Stimulated activated CD4-positive, alpha-beta T cell treated with anti-CD3 and anti-CD28 coated beads, TNF-alpha, amount 100 ng/mL, for 1 hour (primary cell): ENCODE measurements at places on chromosomes 11 and 22.

- DNase-seq, result no peak
Measured at GRCh38 chr11:32529994-32530588, 53.5 kb upstream of the EIF3M start.

DNA sequence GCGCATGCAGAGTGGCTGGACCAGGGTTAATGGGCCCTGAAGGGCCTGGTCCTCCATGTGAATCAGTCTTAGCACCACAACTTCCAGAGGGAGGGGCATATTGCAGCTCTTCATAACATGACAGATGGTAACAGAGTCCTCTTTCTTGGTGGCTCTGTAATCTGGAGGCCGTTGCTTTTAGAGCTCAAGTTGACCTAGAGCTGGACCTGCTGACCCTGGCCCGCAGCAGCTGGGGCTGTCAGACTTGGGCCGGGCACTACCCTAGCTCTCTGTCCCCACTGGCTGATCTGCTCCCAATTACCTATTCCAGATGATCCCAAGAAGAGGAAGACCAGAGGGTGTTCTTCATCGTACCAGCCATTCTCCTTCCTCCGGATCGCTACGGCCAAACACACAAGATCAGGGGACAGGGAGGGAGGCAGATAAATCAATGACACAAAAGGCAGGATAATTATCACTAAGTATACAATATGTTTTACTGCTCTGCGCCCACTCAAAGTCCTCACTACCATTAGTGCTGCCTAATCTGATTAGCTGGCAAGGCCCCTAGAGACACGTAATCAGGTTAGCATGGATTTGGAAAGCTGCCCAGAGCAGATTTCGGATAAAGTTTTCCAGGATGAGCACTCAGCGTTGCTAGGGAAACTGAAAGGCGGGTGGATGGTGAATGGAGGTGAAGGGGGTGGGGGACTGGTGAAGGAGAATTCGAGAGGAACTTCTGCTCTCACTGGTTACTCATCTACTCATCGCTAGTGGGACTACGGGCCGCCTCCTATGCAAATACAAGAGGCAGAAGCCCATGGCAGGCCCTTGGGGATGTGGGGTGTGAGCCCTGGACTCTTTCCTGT lies 64.5 kb upstream of the PHOX2A start:
- no peak for DNase-seq

DNA sequence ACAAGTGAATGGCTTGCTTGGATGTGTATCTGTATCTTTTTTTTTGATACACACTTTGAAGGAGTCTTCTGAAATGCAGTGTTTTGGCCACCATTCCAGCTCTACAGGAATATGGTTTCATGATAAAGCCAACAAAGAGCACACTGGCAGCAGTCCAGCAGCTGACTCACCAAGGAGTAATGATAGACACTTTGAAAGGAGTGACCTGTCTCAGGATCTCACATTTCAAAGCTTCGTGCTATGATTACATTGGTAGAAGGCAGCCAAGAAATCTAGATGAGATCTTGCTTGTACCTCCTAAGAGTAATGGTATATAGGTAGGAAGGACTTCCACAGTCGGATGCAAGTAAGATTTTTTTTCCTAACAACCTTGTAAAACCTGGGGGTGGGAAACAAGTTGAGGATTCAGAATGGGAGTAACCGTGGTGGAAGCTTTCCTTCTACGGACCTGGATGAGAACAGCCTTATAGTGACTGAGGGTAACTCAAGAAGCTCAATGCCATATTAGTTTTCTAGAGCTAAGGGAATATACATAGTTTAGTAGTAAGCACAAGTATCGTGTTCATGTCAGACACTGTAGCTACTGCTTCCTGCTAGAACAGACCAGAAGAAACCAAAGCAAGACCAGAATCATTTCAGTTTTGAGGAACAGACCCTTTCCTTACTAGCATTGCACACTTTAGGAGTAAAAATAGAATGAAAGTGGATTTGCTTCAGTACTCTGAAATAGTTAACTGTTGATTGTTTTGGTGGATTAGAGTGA lies 25.0 kb downstream of the MTMR3 start:
- no peak for DNase-seq

DNA sequence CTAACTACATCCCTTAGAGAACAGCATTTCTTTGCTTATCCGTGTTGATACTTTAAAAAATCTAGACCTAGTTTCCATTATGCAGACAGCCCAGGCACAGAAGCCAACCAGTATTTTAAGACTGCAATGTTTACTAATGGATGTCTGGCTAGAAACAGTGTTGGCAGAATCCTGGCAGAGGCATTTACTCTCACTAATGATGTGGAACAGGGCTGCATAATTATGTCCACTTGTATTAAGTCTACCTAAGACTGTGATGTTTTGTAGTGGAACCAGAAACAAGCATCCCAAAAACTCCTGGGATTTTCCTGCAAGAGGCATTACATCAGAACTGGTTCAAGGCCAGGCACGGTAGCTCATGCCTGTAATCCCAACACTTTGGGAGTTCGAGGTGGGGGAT lies 50.2 kb upstream of the PICALM start:
- DNase-seq, result no peak

- DNase-seq, result no peak
Measured at GRCh38 chr11:26134481-26135355, 197.2 kb upstream of the ANO3 start.

DNA sequence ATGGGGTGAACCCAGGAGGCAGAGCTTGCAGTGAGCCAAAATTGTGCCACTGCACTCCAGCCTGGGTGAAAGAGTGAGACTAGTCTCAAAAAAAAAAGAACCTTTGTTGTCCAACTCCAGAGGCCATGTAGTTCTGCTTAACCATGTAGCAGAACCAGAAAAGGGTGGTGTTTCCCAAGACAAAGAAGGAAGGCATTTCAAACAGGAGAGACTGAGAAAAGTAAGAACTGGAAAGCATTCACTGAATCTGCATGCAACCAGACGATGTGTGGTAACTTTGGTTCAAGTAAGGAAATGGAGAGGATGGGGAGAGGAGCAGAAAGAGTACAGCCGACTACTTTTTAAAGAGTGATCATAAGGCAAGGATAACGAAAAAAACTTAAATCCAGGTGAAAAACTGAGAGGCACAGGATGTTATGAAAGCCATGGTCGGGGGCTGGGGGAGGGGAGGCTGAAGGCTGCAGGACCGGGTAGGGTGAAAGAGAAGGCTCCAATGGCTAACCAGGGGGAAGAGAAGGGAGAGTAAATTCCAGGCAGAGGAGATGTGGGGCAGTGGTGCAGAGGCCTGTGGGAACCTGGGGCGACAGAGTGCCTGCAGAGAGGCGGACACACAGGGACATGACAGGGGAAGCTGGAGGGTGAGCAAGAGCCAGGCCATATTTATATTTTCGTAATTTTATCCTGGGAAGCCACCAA lies 48.8 kb downstream of the MAPK1 start:
- no peak for DNase-seq

DNA sequence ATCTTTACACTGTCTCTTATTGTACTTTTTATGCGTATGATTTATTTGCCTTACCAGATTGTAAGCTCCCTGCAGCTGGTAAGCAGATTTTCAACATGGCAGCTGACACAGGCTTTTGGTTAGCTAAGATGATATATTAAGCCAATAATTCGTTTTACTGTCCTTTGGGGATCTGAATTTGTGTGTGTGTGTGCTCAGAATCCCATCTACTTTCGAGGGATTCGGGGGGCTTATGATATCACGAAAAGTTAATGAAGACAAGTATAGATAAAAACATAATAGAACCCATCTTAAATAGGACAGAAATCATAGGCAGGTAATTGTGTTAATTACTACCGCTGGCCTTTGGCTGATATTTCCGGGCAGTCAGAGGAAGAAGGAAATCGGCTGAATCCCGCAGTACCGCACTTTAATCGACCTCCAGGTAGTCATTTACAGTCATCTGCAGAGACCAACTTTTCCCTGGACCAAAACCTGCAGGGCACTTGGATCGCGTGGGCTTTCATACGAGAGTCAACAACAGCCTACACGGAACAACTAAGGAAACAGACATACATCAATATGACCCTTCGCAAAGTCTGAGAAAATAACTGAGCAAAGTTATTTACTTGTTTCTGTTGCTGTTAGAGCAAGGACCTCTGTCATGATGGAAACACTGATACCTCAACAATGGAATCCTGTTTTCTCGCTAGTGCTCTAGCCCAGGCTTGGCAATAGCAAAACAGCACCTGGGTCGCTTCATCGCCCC lies 802 bp downstream of the KBTBD3 start:
- no peak for DNase-seq

- DNase-seq, result no peak
Measured at GRCh38 chr11:2837096-2837601, 48.4 kb downstream of the CDKN1C start.

- DNase-seq, result no peak
Measured at GRCh38 chr11:17277024-17277584, 565 bp downstream of the NUCB2 start.

DNA sequence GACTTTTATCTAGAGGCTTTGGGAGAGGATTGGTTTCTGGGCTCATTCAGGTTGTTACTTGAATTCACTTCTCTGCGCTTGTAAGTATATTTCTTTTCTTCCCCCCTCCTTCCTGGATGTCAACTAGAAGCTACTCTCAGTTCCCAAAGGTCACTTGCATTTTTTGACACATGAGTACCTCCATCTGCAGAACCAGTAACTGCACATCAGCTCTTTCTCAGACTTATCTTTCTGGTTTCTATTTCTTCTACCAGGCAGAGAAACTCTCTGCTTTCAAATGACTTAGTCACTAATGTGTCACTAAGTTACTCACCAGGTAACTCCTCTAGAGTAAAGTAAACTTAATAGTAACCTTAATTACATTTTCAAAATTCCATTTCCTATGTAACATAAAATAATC lies 773.0 kb upstream of the LUZP2 start:
- no peak for DNase-seq

DNA sequence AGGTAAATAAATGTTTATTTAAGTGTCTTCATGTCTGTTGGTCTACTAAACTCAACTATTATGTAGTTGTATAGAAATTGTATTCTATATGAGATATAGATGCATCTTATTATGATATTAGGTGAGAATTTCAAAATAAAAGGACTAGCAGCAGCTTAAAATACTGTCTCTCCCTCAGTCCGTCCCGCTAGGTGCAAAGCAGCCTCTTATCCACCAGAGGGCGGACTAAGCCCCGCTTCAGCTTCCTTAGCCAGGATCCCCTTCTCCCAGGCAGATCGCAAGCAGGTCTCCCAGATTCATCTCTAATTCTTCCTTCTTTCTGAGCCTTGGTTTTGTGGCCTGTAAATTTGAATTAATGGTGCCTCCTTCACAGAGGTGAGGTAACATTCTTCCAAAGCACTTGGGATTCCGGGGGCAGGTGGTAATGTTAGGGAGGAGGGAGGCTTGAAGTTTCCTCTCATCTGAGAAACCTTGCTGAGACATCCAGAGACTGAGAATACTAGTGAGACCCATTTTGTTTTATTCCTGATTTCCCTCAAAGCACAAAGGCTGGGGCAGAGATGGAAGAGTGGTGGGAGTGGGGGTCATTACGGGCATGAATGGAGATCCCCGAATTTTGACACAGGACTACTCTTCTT lies 13.5 kb upstream of the INSC start:
- no peak for DNase-seq

DNA sequence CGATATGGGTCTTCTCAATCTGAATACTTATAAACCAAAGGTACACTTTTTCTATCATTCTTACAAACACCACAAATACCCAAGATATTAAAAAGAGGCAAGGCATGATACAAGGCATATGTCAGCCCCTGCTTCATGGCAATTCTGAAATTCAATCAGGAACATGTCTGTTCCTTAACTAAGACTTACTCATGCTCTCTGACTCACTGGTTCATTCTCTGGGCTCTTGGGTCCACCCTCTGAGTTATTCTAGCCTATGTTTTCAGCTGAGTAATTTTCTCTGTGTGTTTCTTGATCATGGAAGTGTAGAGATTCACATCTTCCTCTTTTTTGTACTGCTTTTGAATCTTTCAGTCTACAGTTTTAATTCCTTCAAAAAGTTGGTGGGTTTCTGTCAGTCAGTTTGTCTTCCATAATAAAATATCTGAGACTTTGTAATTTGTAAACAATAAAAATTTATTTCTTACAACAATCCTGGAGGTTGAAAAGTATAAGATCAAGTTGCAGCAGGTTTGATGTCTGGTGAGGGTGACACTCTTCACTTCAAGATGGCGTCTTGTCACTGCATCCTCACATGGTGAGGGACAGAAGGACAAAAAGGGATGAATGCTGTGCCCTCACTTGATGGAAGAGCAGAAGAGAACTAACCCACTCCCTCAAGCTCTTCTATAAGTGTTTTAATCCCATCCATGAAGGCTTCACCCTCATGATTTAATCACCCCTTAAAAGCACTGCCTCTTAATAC lies 211.7 kb downstream of the FAM76B start:
- no peak for DNase-seq

GRCh38 chr11:62707277-62707861 lies at the start of the genes BSCL2 and GNG3:
Gene BSCL2 (minus strand): TSS chr11:62707424. CDS start chr11:62707195, 229 bp downstream.
Gene GNG3 (plus strand): TSS chr11:62707676. CDS start chr11:62708296, 620 bp downstream.
- DNase-seq, result no peak
